Aorta (tissue), 5 donors: ENCODE measurements at places on chromosomes 7 and 10. TPM values are rescaled to one million over a fixed set of nuclear protein-coding genes. Genes with fewer than 3 reads are reported as not detected.
A peak's percentile ranks its signal among the peaks of the same experiment; 100 is the strongest.

DNA sequence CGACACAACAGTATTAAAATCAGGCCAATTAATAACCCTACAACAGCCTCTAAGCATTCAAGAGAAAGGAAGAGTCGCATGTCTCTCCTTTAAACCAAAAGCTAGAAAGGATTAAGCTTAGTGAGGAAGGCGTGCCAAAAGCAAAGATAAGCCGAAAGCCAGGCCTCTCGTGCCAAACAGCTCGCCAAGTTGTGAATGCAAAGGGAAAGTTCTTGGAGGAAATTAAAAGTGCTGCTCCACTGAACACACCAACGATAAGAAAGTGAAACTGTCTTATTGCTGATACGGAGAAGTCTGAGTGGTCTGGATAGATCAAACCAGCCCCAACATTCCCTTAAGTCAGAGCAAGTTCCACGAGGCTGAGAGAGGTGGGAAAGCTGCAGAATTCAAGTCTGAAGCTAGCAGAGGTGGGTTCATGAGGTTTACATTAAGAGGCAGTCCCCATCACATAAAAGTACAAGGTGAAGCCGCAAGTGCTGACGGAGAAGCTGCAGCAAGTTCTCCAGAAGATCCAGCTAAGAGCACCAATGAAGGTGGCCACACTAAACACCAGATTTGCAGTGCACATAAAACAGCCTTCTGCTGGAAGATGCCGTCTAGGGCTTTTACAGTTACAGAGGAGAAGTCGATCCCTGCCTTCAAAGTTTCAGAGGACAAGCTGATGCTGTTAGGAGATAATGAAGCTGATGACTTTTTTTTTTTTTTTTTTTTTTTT, 194.8 kb downstream of the MAD1L1 start:
- H3K27me3 ChIP-seq, result no peaks in the 10 kb centered on the region
- no peak overlapping the region for H3K27ac ChIP-seq
- H3K4me3 ChIP-seq, result no peak overlapping the region
- DNase-seq, result peak; percentile 67

DNA sequence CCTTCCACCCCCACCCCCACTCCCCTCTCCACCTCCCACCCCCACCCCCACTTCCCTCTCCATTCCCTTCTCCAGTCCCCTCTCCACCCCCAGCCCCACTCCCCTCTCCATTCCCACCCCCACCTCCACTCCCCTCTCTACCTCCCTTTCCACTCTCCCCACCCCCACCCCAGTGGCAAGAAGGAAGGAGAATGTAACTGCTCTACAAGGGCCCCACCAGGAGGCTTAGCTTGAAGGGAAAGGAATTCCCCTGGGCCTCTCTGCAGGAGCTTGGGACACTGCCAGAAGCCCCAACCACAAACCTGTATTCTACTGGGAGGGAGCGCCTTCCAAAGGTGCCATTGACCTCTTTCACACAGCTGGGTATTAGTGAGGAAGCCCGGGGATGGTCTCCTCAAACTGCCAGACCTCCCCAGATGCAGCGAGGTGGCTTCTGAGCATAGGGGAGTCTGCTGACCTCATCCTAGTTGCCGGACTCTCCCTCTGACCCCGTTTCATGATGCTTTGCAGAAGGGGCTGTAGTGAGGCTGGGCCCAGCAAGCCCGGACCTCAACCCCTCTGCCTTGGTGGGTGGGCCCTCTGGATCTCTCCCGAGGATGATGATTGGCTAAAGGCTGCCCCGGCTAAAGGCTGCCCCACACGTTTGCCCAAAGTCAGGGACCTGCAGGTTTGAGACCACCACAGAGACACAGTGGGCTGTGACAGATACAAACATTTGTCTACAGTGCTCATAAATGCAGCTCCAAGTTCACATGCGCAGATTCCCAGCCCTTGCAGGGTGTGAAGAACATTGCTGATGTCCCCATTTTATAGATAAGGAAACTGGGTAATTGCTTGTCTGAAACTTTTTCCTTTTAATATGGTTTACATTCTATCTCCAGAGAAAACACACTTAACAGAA, 2.9 kb downstream of the DEPP1 start:
- no peaks in the 10 kb centered on the region for H3K27me3 ChIP-seq
- no peaks in the 10 kb centered on the region for H3K36me3 ChIP-seq
- peaks cover 3% of the 10 kb centered on the region for H3K4me1 ChIP-seq

DNA sequence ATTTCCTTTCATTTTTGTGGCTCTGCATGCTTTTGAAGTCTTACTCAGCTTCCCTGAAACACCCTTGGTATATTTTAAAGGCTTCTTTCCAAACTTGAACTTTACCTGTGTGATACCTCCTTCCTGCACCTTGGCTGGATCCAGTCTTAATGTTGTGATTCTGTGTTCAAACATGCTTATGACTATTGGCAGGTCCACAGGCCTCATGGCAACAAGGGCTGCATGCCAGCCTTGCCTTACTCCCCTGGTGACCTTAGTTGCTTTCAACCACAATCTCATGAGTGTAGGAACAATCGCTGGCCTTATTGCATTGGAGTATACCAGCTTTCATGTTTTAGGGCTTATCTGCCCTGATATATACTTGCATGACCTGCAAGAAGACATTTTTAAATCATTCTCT, 238.7 kb downstream of the KIF20B start:
- H3K27me3 ChIP-seq, result no peaks in the 10 kb centered on the region
- H3K36me3 ChIP-seq, result no peaks in the 10 kb centered on the region
- H3K4me1 ChIP-seq, result no peaks in the 10 kb centered on the region
- no peak overlapping the region for H3K4me3 ChIP-seq

DNA sequence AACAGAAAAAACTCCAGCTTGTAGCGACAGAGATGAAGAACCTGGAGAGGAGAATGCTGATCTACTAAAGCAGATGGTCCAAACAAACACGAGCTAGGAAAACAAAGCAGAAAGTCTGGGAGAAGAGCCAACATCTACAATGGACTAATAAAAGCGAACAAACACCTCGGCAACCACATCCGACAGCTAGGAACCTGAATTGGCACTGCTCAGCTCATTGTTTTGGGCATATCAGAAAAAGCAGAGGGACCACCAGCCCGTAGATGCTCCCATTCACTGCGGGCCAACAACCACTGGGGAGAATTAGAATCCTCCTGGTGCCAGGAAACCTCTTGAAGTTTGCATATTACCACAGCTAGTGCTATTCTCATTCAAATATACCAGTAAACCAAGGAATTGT, 204.7 kb downstream of the NXPH1 start:
- no peaks in the 10 kb centered on the region for H3K4me1 ChIP-seq
- H3K4me3 ChIP-seq, result no peak overlapping the region
- no peaks in the 10 kb centered on the region for H3K27me3 ChIP-seq

GRCh38 chr7:97013134-97013844, 7.9 kb downstream of the DLX6 start:
- no peaks in the 10 kb centered on the region for H3K36me3 ChIP-seq
- no peaks in the 10 kb centered on the region for H3K27me3 ChIP-seq
- DNase-seq, result no peak
- H3K27ac ChIP-seq, result no peak overlapping the region
- no peaks in the 10 kb centered on the region for H3K4me1 ChIP-seq
- no peak overlapping the region for H3K4me3 ChIP-seq

- no peak overlapping the region for H3K27ac ChIP-seq
- no peak for DNase-seq
- no peaks in the 10 kb centered on the region for H3K27me3 ChIP-seq
- no peak overlapping the region for H3K4me3 ChIP-seq
- no peaks in the 10 kb centered on the region for H3K36me3 ChIP-seq
- peaks cover 2% of the 10 kb centered on the region for H3K4me1 ChIP-seq
Observed at GRCh38 chr10:88150339-88150738, 286.9 kb downstream of the PTEN start.

- no peaks in the 10 kb centered on the region for H3K4me1 ChIP-seq
- no peaks in the 10 kb centered on the region for H3K27me3 ChIP-seq
- no peak overlapping the region for H3K4me3 ChIP-seq
Observed at GRCh38 chr7:39616138-39616537, 7.2 kb upstream of the RALA start.

DNA sequence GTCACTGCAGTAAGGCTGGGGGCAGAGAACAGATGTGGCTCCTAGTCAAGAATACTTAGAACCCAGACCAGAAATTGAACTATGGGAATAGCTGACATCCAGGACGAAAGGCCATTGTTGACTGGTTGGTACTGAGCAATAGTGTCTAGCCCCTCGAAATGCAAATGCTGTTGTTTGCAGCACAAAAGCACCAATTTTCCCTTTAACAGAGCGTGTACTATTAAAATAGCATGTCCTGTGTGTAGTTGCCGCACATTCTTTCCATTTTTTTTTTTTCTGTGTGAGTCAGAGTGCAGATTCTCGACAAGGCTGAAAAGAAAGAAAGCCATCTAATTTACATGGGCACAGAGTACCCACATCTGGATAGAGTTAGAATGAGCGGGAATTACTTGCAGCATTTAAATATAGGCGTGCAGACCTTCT, 302.4 kb downstream of the PTEN start:
- no peaks in the 10 kb centered on the region for H3K27me3 ChIP-seq
- H3K4me3 ChIP-seq, result no peak overlapping the region
- H3K4me1 ChIP-seq, result peaks cover 6% of the 10 kb centered on the region
- no peak for DNase-seq

- no peaks in the 10 kb centered on the region for H3K27me3 ChIP-seq
- H3K36me3 ChIP-seq, result no peaks in the 10 kb centered on the region
- no peak for DNase-seq
- no peaks in the 10 kb centered on the region for H3K4me1 ChIP-seq
Observed at GRCh38 chr10:12179606-12180170, 16.0 kb downstream of the NUDT5 start.

DNA sequence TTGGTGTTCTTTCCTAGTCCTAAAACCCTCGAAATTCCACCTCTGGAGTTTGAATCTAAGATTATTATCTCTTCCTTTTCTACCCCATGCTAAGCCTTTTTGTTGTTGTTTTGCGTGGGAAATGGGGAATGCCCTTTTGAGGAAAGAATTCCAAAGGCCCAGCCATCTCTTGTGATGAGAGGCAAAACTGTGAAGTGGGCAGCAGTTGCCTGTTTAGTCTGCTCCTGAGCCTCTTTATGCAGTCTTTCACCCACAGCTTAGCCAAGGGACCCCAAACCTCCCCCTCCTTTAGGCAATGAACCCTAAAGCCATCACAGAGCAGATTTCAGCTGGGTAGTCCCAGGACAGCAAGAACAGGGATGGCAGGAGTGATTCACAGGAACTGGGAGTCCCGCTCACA, 95.5 kb downstream of the DNMBP start:
- no peak overlapping the region for H3K27ac ChIP-seq
- H3K4me1 ChIP-seq, result peaks cover 8% of the 10 kb centered on the region
- DNase-seq, result no peak

DNA sequence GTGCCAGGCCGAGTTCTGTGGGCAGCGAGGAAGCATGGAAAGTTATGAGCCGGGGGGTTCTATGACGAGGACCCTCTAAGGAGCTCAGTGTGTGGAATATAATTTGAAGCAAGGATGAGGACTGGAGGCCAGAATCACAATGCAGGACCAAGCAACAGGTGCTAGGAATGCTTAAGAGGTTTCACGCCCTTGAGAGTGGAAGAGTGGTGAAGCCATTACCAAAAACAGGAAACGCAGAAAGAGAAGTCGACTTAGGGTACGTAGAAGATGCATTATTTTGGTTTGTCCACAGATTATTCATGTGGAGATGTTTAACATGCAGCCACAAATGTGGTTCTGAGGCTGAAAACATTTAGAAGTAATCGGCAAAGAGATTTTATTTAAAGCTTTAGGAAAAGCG, 78.7 kb downstream of the PIP4K2A start:
- no peaks in the 10 kb centered on the region for H3K27me3 ChIP-seq
- no peak overlapping the region for H3K4me3 ChIP-seq
- no peak for DNase-seq
- no peaks in the 10 kb centered on the region for H3K36me3 ChIP-seq
- H3K27ac ChIP-seq, result no peak overlapping the region

DNA sequence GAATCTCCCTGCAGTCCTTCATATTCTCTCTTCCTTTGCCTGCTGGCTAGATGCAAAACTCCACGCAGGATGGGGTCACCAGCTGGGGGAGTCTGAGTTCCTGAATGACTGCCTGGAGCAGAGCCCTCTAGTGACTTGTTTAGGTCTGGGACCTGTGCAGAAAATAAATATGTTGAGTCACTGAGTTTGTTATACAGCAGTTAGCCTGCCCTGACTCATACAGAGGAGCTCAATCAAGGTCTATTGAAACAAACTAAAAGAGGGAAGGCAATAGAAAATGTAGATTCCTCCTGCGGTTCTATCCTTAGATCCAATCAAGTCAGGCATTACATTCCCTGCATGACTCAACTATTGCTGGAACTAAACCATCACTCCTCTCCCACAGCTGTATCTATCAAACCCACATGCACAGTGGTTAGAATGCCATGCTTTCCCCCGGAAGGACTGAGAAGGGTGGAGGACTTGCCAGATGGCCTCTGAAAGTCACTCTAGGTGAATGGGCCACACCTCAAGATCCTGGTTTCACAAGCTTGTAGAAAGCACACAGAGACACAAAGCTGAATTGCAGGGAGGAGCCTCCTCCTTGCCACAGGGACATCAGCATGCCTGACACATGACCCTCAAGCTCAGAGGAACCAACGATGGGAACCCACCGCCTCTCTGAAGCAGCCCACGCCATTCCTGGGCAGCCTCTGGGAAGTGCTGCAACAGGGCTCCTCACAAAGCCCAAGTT, 73.9 kb downstream of the SH3PXD2A start:
- H3K27me3 ChIP-seq, result no peaks in the 10 kb centered on the region
- no peak overlapping the region for H3K27ac ChIP-seq
- no peaks in the 10 kb centered on the region for H3K36me3 ChIP-seq
- DNase-seq, result no peak
- no peak overlapping the region for H3K4me3 ChIP-seq
- no peaks in the 10 kb centered on the region for H3K4me1 ChIP-seq

- H3K36me3 ChIP-seq, result peaks cover 5% of the 10 kb centered on the region
- no peaks in the 10 kb centered on the region for H3K27me3 ChIP-seq
- H3K4me1 ChIP-seq, result no peaks in the 10 kb centered on the region
- no peak for DNase-seq
Observed at GRCh38 chr10:7965457-7965856, 89.0 kb upstream of the GATA3 start.

- no peak for DNase-seq
- H3K4me3 ChIP-seq, result no peak overlapping the region
- H3K4me1 ChIP-seq, result peaks cover 3% of the 10 kb centered on the region
- H3K27ac ChIP-seq, result no peak overlapping the region
Observed at GRCh38 chr10:110765513-110766319, 106.0 kb upstream of the PDCD4 start.

GRCh38 chr10:59892697-59893096, 13.7 kb downstream of the CCDC6 start:
- no peaks in the 10 kb centered on the region for H3K27me3 ChIP-seq
- H3K27ac ChIP-seq, result no peak overlapping the region
- peaks cover 2% of the 10 kb centered on the region for H3K36me3 ChIP-seq
- H3K4me1 ChIP-seq, result peaks cover 13% of the 10 kb centered on the region
- no peak overlapping the region for H3K4me3 ChIP-seq

GRCh38 chr10:79483299-79483698, 29.0 kb upstream of the EIF5AL1 start:
- no peak overlapping the region for H3K4me3 ChIP-seq
- DNase-seq, result no peak
- no peaks in the 10 kb centered on the region for H3K4me1 ChIP-seq

- no peak overlapping the region for H3K27ac ChIP-seq
- H3K36me3 ChIP-seq, result no peaks in the 10 kb centered on the region
- H3K4me3 ChIP-seq, result no peak overlapping the region
- no peak for DNase-seq
- no peaks in the 10 kb centered on the region for H3K4me1 ChIP-seq
- H3K27me3 ChIP-seq, result no peaks in the 10 kb centered on the region
Observed at GRCh38 chr7:113267271-113267670, 148.9 kb upstream of the SMIM30 start.

GRCh38 chr7:134755422-134756022, 23.9 kb upstream of the CALD1 start:
- no peaks in the 10 kb centered on the region for H3K36me3 ChIP-seq
- no peak for DNase-seq
- H3K4me1 ChIP-seq, result peaks cover 10% of the 10 kb centered on the region
- H3K4me3 ChIP-seq, result no peak overlapping the region

The CEP41 gene
- total RNA-seq, result 6.6 TPM

The HMX2 gene
- total RNA-seq, result not detected

The GOLGA7B gene
- total RNA-seq, result 0.45 TPM

The EIF3B gene
- total RNA-seq, result 84.7 TPM

The SPDYE2 gene
- total RNA-seq, result not detected
